ENCODE measurements at places on chromosomes 1 and 21. TPM values are rescaled to one million over a fixed set of nuclear protein-coding genes. Genes with fewer than 3 reads are reported as not detected.

The RPTN gene
- not detected for total RNA-seq

The ITLN2 gene
- total RNA-seq: 0.90 TPM

The CSMD2 gene
- total RNA-seq: 0.03 TPM

The ELAPOR1 gene
- not detected for total RNA-seq

The FAM167B gene
- total RNA-seq: 50.6 TPM

The KPRP gene
- not detected for total RNA-seq

The SPRR5 gene
- not detected for total RNA-seq

DNA sequence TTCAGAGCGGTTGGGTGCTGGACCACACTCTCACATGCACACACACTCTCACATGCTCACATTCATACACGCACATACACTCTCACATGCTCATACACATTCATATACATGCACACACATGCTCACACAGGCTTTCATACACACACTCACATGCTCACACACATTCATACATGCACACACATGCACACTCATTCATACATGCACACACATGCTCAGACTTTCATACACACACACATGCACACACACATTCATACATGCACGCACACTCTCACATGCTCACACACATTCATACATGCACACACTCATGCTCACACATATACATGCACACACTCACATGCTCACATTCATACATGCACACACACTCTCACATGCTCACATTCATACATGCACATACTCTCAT, 6.0 kb upstream of the CD55 start:
- DNase-seq: no peak

GRCh38 chr1:185409763-185410528, 92.9 kb upstream of the IVNS1ABP start:
- DNase-seq: peak; percentile 100

DNA sequence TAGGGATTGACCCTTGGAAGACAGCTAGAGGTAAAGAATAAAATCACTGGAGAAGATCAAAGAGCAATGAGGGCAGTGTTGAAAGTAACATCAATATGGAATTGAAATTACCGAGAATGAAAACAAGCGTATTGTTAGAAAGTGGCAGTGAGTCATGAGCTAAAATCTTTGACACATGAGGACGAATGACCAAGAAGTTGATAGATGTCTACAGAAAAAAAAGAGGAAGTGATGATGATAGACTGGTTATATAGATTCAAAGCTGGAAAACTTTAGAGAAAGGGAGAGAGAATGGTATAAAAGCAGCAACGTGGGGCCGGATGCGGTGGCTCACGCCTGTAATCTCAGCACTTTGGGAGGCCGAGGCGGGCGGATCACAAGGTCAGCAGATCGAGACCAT, 12.5 kb upstream of the DNM3 start:
- no peak for DNase-seq

DNA sequence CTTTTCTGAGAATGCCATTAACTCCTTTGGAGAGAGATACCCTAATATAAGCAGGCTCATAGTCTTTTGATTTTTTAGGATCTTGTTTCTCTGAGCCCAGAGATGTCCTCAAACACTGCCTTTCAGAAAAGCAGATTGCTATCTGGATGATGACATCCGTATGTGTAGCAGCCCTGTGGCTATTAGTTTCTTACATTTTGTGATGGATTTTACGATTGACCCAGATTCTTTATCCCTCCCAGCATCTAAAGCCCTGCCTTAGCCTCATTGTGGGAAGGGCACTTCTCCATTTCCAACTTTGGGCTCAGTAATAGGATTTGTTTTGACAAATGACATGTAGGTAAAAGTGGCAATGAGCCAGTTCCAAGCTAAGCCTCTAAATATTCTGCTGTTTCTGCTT, 300.3 kb downstream of the TTLL7 start:
- no peak for DNase-seq

DNA sequence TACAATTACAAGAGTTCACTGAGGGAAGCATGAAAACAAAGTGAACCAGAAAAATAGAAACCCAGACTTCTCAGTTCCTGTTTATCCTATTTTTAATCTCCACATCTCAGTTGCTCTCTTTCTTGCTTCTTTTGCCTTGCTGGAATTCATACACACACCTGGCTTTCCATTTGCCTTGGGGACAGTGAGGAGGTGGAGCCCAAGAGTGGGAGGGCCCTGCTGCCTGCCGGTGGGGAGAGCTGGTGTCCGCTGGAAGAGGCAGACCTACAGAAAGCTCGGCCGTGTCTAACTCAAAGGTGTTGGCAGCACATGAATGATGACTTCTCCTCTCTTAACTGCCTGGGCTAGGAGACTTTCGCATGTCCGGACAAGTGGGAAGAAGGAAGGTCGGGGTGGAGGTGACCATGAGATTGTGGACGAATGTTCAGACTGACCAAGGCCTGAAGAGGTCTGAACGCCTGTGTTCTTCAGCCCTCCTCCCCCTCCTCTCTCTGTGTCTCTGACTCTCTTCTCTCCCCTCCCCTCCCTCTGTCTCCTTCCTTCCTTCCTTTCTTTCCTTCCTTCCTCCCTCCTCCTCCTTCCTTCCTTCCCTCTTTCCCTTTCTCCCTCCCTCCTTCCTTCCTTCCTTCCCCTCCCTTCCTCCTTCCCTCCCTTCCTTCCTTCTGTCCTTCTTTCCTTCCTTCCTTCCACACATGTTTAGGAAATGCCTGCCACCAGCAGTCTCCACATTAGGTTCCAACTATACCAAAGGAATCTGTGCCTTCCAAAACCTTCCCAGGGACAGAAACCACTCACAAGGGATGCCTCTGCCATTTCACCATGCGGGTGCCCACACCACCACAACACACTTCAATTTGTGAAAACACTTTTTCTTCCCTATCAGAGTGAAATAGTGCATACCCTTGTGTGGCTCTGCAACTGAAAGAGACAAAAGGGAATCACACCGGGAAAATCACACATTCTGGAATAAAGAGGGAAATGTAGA, 157.3 kb upstream of the RUNX1 start:
- DNase-seq: no peak

DNA sequence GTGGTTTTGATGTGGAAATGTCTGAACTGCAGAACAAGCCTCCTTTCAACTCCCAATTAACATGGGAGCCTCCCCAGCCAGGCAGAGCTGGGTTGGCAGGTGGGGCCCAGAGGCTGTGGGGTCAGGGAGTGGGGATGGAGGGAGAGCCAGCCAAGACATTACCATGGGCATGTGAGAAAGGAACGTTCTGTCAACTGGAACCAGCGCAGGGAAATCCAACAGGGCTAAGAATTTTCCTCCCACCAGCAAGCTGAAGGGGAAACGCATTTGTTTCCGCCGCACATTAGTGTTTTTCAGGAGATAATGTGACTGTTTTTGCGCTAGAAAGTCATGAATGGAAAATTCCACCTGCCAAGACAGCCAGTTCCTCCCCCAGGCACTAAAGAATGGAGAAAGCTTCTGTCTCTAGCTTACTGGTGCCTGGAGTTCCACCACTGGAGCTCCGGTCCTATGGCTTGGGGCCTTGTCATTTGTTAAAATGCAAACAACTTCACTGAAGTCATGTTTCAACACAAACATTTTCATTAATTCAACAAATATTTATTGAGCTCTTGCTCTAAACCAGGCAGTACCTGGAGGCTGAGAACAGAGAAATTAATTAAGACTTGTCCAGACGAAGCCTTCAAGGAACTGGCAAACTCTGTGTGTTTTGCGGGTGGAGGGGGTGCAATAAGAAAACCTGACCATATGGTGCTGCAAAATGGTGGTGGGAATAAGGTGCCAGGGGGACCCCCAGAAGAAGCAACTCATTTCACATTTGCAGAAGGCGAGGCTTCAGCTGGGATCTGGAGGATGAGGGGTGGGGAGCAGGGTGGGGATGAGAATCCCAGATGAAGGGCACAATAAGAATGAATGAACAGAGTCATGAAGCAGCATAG, 305.1 kb downstream of the MATN1 start:
- no peak for DNase-seq

DNA sequence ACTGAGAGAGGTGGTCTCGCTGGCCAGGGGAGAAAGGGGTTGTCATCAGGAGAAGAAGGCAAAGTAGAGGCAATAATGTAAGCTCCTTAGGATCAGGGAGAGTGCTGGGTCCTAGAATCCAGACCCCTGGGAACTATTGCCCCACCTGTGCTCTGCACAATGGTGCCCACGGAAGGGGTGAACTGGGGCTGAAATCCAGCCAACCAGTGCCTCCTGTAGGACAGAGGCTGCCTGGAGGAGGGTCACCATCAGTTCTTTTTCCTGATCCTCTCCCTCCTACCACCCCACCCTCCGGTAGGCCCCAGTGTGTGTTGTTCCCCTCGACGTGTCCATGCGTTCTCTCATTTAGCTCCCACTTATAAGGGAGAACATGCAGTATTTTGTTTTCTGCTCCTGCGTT, 52.9 kb upstream of the ATP2B4 start:
- no peak for DNase-seq

DNA sequence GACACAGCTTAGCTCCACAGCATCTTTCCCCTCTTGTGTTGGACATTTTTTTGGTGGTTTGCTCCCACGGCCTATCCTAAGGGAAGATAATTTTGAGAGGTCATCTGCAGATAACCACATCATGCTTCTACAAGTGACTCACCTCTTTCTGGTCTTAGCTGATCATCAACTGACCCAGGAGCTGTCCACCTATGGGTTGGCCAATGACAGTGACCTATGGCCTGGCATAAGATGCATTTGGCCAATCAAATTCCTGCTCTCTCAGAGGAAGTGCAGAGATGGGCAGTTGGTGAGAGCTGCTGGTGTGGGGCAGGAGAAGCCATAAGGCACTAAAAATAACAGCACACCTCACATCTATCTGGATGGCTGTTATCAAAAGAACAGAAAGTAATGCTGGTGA, 100.0 kb upstream of the CLDN14 start:
- DNase-seq: no peak

GRCh38 chr1:23624440-23624839, 65.1 kb upstream of the ID3 start:
- no peak for DNase-seq

GRCh38 chr1:87956072-87956471, 627.4 kb downstream of the LMO4 start:
- no peak for DNase-seq

DNA sequence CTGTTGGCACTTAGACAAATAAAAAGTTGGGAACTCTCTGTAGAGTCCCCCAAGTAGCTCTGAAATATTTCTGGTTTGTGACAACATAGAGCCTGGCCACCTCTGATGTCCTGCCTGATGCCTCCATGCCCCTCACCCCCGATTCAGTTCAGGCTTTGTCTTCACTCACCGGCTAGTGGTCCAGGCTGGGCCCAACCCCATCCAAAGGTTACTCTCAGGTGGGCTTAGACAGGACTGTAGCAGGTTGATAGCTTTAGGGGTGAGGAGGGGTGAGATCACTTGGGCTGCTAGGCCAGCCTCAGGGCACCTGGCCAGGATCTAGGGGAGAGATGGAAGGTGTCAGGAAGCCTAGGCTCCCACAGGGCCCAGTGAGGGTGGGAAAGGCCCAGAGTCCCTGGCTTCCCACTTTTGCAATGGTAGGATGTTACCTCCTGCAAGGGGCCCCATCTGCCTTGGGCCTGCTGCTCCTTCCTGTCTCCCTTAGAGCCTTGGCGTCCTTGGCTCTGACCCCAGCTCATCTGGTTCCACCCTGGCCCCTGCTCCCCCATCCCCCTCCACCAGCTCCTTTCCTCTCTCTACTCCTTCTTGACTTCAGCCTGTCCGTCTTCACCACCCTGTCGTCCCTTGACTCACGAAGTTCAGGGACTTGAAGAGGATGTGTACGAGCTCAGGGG, 6.7 kb downstream of the EPS8L3 start:
- DNase-seq: no peak

DNA sequence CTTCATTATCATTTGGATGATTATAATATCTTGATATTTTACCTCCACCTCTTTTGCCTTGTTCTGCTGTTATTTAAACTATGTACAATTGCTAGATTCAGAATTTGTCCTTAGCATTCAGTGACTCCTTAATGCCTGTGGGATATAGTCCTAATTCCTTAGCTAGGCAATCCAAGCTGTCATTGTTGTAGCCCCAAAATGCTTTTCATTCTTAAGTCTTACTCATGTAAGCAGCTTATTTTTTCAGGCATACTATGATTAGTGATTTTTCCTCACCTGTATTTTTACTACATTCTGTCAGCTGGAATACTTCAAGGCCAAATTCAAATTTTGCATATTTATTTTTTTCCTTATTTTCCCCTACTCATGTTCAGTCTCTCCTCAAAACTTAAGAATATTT, 13.4 kb downstream of the PKN2 start:
- no peak for DNase-seq

GRCh38 chr1:170929835-170930554, 5.3 kb upstream of the MROH9 start:
- DNase-seq: peak; percentile 84

GRCh38 chr1:7220007-7220406, 434.8 kb downstream of the CAMTA1 start:
- no peak for DNase-seq

GRCh38 chr1:17700945-17701810, 54.0 kb upstream of the ACTL8 start:
- no peak for DNase-seq

- DNase-seq: peak; percentile 35
Observed at GRCh38 chr1:207876131-207876530, 34.8 kb downstream of the CD34 start.

GRCh38 chr1:151639466-151639865, 27.6 kb downstream of the SNX27 start:
- DNase-seq: no peak

DNA sequence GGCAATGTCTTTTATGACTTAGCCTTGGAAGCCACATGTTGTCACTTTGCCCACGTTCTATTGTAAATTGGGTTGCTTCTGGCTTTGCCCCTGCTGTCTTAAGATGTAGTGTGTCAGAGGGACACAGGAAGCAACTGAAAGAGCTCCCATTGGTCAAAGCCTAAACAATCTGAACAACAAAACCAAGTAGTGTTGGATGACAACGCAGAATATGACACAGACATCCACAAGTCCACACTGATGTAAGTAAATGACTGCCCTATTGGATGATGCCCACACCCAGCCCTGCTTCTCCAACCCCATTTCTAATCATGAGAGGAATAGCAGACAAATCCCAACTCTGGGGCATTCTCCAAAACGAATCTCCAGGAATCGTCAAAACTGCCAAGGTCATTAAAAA, 50.7 kb downstream of the ELF3 start:
- DNase-seq: no peak

- no peak for DNase-seq
Observed at GRCh38 chr1:201653233-201653632, 114.3 kb downstream of the NAV1 start.

DNA sequence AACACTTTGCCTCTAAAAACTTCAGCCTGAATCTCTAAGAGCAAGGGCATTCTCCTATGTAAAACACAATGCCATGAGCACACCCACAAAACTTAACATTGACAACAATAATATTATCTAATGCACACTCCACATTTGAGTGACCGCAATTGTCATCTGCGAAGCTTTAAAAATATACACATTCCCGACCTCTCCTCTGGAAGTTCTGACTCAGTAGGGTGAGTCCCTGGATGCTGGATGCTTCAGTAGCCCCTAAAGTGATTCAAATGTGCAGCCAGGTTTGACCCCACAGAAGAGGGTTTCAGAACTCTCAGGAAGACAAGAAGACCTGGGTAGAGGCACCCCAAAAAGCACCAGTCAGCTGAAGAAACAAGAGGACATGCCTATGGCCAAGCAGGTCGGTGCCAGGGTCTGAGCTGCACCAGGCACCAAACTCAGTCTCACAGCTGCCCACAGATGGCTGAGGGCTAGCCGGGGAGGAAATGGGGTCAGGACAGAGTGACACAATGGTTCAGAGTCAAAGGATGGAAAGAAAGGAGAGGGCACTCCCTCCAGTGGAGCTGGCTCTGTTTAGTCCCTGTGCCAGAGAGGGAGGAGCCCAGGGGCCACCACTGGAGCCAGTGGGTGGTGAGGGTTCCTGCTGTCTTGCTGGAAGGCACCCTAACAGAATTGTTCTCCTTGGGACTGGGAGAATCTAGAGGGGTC, 17.4 kb downstream of the PIK3C2B start:
- no peak for DNase-seq

GRCh38 chr21:31500071-31500470, 156.0 kb upstream of the TIAM1 start:
- DNase-seq: no peak

All from SK-MEL-5 (cell line).